ENCODE measurements at places on chromosomes 3 and 15.
A peak's percentile ranks its signal among the peaks of the same experiment; 100 is the strongest.

GRCh38 chr15:100934726-100935125 is 15.6 kb downstream of the LRRK1 start:
- DNase-seq = no peak

GRCh38 chr3:171690281-171690680 is 120.0 kb downstream of the PLD1 start:
- no peak for DNase-seq

DNA sequence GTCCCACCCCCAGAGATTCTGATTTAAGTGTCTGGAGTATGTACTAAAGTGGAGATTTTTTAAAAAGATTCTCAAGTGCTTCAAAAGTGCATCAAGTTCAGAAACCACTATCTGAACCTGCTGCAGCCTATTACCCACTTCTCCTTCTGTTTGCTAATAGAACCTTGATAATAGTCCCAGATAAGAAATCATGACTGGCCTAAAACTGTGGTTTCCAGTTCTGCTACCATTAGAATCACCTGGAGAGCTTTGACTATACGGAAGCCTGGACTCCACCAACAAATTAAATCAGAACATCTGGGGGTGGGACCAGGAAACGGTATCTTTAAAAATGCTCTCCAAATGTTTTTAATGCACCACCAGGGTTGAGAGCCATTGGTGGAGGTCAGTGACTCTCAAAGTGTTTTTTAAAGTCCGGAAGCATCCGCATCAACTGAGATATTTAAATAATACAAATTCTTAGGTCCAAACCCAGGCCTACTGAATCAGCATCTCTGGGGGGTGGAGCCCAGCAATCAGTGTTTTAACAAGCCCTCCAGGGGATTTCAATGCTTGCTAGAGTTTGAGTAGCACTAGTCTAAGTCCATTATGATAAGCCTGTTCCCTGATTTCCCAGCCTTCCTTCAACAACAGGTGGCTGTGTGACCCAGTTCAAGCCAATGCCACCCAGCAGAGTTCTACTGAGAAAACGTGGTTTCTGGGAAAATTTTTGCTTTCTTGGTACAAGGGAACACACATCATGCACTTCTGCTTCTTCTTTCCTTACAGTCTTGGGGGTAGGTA is 45.4 kb upstream of the TIPARP start:
- no peak for DNase-seq

- no peak for DNase-seq
Observed at GRCh38 chr3:58004973-58005372, 3.2 kb upstream of the FLNB start.

- DNase-seq = no peak
Observed at GRCh38 chr15:31607656-31608055, 281.0 kb downstream of the KLF13 start.

- DNase-seq = peak; percentile 3
Observed at GRCh38 chr3:132535575-132536441, 61.3 kb upstream of the ACKR4 start.

- DNase-seq = no peak
Observed at GRCh38 chr15:63672369-63672768, 75.2 kb downstream of the FBXL22 start.

GRCh38 chr15:62020576-62021160 is 39.6 kb downstream of the VPS13C start:
- no peak for DNase-seq

- DNase-seq = no peak
Observed at GRCh38 chr3:134655706-134656105, 4.9 kb upstream of the KY start.

GRCh38 chr3:136818769-136819391 is at the start of gene SLC35G2:
TSS of gene SLC35G2 (plus strand) at chr3:136819126. CDS start at chr3:136854461, 35,335 bp downstream.
- no peak for DNase-seq

- no peak for DNase-seq
Observed at GRCh38 chr3:172179680-172180399, 140.5 kb downstream of the FNDC3B start.

- no peak for DNase-seq
Observed at GRCh38 chr15:39473298-39473947, 107.5 kb upstream of the THBS1 start.

DNA sequence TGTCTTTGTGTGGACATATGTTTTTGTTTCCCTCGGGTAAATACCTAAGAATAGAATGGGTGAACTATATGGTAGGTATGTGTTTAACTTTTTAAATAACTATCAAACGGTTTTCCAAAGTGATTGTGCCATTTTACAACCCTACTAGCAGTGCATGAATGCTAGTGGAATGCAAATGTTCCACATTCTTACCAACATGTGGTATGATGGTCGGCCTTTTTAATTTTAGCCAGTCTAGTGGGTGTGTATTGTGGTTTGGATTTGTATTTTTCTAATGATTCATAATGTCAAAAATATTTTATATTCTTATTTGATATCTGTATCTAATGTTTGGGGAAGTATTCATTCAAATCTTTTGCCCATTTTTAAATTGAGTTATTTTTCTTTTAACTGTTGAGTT is 68.2 kb upstream of the SMAD3 start:
- DNase-seq = no peak

DNA sequence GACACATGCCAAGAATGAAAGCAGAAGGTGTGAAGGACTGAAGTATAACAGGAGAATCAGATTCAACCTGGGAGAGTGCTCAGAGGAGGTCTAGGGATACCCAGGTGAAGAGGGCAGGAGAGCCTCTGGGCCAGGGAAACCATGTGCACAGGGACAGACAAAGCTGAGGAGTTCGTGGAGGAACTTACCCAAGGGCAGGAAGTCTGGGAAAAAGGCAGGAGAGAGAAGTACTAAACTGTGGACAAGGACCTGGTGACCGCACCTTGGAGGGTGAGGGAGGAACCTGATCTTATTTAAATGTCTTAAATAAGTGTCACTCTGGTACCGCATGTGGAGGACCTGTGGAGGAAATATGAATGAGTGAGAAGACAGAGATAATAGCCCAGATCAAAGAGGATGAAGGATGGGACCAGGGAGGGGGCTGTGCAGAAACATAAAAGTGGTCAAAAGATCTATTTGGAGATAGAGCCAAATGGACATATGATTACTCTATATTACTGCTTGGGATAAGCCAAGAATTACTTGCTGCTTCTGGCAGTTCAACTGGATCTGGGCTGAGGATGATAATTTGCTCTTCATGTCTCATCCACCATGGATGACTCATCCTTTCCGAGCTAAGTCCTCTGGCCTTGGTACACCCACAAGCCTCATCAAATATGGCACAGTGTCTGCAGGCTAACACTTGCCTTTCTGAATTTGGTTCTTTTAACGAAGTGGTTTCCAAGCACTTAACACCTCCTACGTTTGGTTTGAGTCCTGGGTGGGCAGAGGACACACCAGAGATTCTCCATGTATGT is 116.9 kb upstream of the NMNAT3 start:
- DNase-seq = no peak

GRCh38 chr15:43218908-43219706 is 1.7 kb downstream of the EPB42 start:
- no peak for DNase-seq

DNA sequence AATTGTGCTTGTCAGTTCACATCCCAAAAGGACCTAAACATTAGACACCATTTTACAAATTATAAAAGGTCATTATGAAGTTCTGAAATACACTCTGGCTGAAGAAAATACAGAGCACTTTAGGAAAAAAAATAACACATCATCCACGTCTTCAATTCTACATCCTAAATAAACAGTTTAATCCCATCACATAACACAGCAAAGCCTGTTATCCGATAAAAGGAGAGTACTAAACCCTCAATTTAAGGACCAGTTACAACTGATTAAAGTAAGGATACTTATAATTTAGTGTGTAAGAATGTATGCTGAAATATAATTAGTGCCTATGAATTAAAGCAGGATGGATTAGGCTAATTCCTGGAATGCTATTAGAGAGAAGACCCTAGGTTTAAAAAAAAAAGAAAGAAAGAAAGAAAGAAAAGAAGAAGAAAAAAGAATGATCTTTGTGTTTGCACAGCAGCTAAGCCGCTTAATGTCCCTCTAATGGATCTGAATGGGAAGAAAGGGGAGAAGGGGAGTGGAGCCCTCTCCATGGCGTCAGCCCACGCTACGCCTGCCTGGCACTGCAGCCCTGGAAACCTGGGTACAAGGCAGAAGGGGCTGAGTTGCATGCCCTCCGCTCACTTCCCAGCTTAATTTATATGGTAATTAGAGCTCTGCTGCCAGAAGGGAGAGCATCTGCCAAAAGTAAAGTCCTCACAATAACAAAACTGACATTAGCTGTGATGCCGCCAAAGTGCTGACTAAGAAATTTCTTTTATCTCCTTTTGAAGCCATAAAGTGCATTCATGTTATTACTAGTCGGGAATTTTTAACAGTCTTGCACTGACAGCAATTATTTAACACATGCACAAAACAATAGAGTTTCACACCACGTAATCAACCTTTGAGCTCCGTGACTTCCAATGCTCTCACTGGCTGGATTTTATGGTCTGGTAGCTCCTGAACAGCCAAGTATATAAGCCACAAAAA is 90.0 kb downstream of the FSIP1 start:
- no peak for DNase-seq

DNA sequence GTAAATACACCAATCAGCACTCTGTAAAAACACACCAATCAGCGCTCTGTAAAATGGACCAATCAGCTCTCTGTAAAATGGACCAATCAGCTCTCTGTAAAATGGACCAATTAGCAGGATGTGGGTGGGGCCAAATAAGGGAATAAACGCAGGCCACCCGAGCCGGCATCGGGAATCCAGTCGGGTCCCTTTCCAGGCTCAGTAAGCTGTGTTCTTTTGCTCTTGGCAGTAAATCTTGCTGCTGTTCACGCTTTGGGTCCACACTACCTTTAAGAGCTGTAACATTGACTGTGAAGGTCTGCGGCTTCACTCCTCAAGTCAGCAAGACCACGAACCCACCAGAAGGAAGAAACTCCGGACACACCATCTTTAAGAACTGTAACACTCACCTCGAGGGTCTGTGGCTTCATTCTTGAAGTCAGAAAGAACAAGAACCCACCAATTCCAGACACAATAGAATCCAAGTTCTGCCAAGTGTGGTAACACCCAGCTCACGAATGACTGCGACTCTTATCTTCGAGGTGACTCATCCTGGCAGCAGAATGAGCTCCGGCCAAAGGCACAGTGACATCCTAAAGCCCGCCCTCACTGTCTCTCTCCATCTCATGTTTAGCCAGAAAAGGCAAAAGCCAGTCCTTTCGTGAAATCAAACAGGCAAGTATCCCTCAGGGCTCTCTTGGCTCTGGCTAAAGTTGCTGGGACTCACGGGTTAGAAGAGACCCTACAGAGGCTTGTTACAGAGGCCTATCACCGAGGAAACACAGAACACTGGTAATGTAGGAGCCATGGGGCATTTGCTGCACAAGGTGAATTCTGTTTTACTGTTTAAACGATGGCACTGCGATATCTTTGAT is 155.2 kb downstream of the FAM43A start:
- no peak for DNase-seq

DNA sequence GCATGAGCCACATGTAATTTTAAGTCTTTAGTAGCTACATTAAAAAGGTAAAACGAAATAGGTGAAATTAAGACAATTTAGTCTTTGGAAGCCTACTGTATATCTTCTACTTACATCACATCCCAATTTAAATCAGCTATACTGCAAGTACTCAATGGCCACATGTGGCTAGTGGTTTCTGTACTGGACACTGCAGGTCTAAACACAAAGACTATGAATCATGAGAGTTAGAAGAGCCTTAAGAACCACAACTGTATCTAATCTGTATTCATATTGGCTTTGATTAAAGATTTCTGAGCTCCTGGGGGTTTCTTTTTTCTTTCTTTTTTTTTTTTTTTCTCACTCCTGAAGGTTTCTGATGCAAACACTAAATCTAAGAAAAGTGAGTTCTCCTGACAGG is 2.3 kb upstream of the EIF1B start:
- no peak for DNase-seq

GRCh38 chr3:80998022-80998421 is 763.4 kb downstream of the GBE1 start:
- no peak for DNase-seq

DNA sequence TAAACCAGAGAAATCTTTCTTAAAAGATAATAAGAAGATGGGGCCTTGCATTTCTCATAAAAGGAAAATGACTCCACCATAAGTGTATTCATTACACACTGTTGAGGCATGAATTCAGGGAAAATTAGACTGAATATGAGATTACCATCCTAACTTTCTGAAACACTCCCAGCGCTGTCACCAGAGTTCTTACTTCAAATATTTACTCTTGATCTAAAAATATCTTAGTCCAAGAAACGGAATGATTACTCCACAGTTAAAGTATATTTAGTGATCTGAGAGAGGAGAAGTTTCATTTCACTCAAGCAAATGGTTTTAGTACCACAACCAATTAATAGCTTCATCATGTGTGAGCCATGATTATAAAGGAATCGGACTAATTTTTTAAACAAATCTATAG is 300.3 kb downstream of the ZBTB20 start:
- no peak for DNase-seq

DNA sequence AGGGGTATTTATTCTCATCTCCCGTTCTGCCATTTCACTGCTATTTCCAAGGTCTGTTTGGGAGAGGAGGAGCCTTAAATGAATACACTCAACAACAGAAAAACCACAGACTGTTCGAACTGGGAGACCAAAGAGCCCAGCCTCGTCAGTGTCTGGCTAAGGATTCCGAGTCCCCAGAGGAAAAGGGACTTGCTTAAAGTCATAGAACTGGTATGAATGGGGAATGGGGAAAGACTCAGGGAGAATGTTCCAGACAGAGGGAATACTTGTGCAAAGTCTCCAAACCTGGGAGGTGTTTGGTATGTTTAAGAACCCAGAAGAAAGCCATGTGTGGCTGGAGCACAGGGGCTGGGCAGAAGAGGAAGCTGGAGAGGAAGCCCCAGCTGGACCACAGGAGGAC is 46.9 kb downstream of the FAM43A start:
- no peak for DNase-seq

DNA sequence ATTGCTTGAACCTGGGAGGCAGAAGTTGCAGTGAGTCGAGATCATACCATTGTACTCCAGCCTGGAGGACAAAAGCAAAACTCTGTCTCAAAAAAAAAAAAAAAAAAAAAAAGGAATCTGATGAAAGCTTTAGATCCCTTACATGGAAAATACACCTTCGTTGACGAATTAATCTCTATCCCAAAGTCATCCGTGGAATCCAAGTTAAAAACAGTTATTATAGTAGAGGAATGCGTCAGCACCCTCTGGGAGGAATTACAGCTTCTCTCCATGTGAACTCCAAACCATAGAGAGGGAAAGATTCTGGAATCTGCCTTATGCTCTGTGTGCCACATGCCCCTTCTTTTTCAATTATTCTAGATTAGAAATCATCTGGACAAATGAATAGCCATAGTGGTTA is 192.3 kb upstream of the C2CD4B start:
- no peak for DNase-seq

DNA sequence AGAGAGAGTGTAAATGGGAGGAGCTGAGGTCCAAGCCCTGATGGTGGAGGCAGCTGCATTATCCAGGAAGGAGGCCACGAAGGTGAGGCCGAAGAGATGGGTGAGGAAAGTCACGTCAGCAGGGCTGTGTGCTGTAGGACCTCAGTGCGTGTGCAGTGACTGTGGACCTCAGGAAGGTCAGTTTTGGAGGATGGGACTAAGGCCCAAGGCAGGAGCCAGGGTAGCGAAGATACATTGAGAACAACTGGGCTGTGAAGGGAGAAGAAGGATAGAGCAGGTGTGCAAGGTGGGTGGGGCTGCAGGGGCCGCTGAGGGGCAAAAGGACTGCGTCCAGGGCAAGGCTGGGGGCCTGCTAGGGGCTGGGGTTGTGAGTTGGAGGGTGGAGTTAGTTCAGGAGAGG is 4.9 kb downstream of the KLHL40 start:
- DNase-seq = no peak

- DNase-seq = no peak
Observed at GRCh38 chr3:184300378-184300720, 1.3 kb downstream of the PSMD2 start.
